ENCODE measurements at places on chromosomes 2 and 18.

- DNase-seq: no peak
Observed at GRCh38 chr18:69622961-69623360, 222.3 kb downstream of the DOK6 start.

- no peak for DNase-seq
Observed at GRCh38 chr2:198880421-198880820, 577.3 kb downstream of the SATB2 start.

GRCh38 chr2:149679286-149679685 lies 91.7 kb upstream of the MMADHC start:
- DNase-seq: no peak

DNA sequence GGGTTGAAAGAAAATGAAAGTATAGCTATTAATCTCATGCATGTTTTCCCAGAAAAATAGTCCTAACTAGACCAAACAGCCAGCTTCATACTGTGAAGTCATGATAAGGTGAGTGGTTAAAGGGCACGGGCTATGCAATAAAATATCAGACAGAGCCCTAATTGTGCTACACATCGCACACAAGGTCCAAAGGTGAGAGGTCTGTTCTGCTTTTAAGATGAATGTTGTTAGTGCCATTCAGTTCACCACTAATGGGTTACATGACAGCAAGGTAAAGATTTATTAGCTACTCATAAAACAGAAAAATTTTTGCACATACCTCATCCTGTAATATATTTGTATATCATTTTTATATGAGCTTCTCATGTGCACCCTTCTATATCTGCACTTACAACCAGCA lies 105.0 kb upstream of the STK17B start:
- DNase-seq: no peak

GRCh38 chr2:182406221-182406620 lies 20.6 kb downstream of the PDE1A start:
- DNase-seq: no peak

- no peak for DNase-seq
Observed at GRCh38 chr2:192254444-192254843, 59.7 kb upstream of the TMEFF2 start.

- DNase-seq: no peak
Observed at GRCh38 chr2:73004889-73005596, 66.5 kb downstream of the SFXN5 start.

DNA sequence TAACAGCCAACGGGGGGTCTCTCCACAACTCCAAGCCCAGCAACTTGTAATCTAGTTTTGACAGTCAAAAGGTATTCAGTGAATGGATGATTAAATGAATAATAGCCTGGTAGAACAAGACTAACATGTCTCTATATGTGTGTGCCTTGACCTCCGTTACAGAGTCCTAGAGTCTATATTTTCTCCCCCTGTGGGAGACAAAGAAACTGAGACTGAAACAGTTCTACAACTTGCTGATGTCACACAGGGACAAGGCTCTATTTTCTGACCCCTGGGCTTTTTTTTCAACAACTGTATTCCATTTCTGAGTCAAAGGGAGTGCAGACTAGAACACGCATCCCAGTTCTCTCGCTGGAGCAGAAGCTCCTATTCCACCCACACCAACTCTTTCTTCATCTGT lies 223.6 kb upstream of the AGAP1 start:
- no peak for DNase-seq

DNA sequence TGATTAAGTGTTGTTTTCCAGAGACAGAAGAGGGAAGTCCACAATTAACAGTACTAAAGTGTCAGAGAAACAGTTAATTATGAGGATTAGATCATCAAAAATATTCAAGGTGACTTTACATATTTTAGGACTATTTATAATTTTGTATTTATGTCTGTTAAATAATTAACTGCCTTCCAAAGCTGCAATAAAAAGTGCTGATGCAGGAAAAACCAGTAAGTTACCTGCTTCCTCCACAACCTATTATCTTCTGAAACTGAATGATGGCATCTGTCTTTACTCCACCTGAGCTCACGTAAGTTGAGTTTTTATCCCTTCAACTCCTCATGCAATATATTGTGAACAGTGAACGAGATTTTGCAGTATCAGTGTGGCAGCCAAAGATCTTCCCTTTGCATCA lies 570.7 kb downstream of the THSD7B start:
- DNase-seq: no peak

DNA sequence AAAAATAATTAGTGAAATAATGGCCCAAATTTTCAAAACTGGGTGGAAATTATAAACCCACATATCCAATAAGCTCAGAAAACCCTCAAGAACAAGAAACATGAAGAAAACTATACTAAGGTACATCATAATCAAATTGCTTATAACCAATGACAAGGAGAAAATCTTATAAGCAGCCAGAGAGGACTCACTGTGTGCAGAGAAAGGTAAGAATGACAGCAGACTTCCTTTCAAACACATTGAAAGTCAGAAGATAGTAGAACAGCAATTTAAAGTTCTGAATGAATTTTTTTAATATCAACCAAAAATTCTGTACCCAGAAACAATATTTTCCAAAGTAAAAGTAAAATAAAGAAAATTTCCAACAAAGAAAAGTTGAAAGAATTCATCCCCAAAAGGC lies 197.7 kb upstream of the RAB12 start:
- DNase-seq: no peak

GRCh38 chr18:58249712-58250111 lies 205.7 kb downstream of the NEDD4L start:
- DNase-seq: no peak

DNA sequence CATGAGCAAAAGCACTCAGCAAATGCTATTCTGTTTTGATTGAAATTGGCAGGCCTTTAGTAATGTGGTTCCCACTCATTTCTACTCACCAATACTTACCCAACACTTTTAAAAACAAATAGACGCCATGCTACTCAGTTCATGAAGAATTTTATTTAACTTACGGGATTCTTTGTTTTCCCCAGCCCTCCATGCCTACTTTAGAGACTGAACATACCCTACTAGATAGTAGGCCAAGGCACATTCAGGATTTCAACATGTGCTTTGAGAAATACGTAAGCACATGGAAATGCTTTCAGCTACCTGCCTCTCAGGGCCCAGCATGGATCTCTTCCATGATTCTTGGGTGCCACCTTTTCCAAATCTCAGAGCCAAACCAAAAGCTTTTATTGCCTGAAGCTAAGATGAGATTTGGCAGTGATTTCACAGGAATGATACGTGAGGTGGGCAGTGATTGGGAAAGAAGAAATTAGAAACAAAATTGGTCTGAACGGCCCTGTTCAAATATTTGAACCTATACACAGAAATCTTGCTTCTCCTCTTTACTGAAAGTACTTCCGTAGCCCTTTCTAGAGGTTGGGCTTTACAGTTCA lies 31.4 kb downstream of the NAPG start:
- DNase-seq: no peak

DNA sequence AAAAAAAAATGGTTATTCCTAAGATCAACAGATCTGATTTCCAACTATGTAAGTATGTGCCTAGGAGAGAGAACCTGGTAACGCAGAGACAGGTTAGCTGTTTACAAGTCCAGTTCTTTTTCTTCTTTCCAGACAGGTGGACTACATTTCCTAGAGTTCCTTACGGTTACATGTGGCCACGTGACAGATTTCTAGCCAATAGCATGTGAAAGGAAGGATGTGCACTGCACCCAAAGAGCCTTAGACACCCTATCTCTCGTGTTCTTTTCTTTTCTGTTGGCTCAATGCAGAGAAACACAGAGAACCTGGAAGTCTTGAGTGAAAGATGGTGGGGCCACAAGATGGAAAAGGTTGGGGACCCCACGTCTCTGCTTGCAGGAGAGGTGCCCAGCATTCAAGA lies 375.9 kb downstream of the TNS1 start:
- DNase-seq: no peak

GRCh38 chr2:176484838-176485237 lies 215.6 kb downstream of the MTX2 start:
- DNase-seq: no peak

- DNase-seq: no peak
Observed at GRCh38 chr2:171741189-171741588, 53.9 kb downstream of the DYNC1I2 start.

DNA sequence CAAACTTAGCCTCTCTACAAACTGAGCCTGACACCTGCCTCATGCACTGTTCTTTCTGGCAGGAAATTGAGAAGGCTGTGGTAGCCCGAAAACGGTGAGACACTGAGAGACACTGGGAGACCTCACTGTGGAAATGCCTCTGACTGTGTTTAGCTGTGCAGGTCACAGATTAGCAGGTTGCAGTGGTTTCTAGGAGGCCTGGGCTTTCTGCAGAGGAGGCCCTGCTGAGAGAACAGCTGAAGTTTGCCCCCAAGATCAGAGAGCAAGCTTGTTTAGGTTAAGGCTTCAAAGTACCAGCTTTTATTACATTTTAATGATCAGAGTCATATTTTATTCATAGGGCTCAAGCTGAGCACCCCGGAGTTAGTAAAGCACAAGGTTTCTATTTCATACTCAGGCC lies 68.7 kb upstream of the LYPD6 start:
- DNase-seq: no peak

- DNase-seq: no peak
Observed at GRCh38 chr18:55576001-55576400, 12.0 kb downstream of the TCF4 start.

GRCh38 chr2:139214801-139215200 lies 434.6 kb upstream of the NXPH2 start:
- no peak for DNase-seq

DNA sequence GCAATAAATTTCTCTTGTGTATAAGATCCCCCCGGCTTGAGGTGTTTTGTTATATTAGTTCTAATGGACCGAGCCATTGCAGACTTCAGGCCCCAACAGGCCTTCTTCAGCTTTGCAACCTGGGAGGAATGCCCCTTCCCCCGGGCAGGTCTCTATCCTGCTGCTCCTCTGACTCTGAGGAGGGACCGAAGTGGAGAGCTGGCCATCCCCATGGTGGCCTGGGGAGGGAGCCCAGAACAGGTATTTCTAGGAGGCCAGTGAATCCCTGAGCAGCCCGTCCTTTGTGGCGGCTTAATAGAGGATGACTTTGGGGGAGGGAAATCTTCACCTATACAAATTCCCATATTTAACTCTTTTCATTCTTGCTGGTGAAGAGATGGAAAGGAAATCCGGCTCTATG lies 715.8 kb upstream of the SOX11 start:
- DNase-seq: no peak

GRCh38 chr2:191811807-191812602 lies 34.9 kb downstream of the CAVIN2 start:
- DNase-seq: peak; percentile 18

- no peak for DNase-seq
Observed at GRCh38 chr2:20300656-20301055, 50.0 kb downstream of the PUM2 start.

- DNase-seq: no peak
Observed at GRCh38 chr2:112692495-112692911, 28.3 kb upstream of the NT5DC4 start.

DNA sequence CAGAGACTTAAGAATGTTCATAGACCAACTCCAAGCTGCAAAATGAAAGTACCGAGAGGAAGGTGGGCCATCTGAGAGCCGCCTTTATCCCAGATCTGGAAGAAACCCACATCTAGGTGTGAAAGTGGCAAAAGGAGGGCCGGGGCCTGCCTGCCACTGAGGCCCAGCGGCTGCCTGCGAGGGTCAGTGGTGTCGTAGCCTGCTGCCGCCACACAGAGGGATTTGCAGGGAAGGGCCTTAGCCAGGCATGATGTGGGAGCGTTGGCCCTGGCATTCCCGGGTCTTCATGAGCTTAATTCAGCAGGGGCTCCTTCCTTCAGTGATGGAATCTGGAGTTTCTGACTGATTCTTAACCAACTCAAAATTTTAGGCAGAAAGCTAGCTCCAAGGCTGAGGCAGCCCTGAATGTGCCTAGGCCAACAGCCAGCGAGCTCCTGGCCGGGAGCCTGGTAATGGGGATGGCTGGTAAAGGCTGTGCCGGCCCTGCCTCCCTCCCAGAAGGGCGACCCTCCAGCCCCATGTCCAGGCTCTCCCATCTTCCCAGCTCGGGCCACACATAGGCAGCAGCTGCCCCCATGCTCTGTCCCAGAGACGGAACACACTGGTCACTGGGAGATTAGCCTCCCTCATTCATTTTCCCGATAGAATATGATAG lies 230.1 kb downstream of the AGAP1 start:
- DNase-seq: no peak

- no peak for DNase-seq
Observed at GRCh38 chr18:7272311-7273049, 41.6 kb downstream of the LRRC30 start.

GRCh38 chr2:107376909-107377308 lies 449.8 kb upstream of the RGPD4 start:
- no peak for DNase-seq

DNA sequence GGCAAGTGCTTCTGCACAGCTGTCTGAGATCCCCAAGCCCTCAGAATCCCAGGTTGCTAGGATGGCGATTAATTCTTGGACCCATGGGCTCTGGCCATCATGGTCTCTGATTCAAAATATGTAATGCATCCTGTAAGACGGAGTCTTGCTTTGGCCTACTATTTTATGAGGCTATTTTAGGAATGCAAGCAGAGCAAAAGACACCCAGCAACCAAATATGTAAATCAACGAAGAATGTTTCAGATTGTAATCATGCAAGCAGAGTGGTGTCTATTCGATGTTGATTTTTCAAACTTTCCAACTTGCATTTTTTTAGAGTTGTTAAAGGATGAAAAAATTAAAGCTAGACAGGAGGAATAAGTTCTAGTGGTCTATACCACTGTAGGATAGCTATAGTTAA lies 154.8 kb downstream of the COL6A3 start:
- DNase-seq: no peak

DNA sequence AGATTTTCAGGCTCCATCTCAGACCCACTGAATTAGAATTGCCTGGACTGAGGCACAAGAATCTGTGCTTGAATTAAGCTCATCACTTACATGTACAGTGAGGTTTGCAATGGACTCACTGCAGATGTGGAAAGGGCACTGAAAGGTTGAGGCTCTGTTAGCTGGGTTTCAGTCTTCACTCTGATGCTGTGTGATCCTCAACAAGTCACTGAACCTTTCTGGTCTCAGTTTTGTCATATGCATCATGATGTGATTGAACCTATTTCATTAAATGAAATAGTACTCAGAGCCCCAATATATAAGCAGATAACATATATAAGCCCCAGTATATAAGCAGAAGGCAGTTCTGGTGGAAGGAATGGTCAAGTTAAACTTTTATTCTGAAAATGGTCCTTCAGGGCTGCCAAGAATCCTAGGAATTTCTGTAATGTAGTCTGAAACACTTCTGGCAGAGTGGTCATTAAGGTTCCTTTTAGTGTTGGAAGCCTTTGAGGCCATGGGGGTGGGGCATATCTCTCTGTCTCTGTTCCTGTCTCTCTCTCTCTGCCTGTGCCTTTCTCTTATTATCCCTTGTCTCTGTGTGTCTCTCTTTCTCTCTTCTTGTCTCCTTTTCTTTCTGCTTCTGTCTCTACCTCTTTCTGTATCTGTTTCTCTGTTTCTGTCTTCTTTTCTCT lies 110.4 kb downstream of the ADCYAP1 start:
- no peak for DNase-seq

- DNase-seq: no peak
Observed at GRCh38 chr2:110105183-110105582, 10.4 kb downstream of the MALL start.

DNA sequence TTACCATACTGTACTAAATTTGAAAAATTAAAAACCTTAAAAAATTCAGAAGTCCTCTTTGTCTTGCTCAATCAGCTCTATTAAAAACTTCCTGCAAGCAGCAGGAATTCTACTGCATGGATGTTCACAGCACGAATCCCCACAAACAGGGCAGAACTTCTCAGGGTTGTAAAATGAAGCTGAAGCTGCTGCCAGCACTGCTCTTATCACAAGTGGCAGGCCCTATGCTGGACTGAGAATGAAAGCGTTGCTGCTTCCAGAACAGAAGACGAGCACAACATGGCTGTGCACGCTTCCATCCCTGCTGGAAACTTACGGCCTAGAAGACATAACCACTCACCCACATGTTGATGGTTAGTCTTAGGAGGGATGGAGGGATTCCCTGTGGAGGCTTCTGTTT lies 134.0 kb downstream of the RAB3GAP1 start:
- DNase-seq: no peak

Measured in cerebellar nuclear complex (tissue), 1 donor.